Fibroblast of skin of abdomen (primary cell): ENCODE measurements at places on chromosomes 6 and 20.
A peak's percentile ranks its signal among the peaks of the same experiment; 100 is the strongest.

DNA sequence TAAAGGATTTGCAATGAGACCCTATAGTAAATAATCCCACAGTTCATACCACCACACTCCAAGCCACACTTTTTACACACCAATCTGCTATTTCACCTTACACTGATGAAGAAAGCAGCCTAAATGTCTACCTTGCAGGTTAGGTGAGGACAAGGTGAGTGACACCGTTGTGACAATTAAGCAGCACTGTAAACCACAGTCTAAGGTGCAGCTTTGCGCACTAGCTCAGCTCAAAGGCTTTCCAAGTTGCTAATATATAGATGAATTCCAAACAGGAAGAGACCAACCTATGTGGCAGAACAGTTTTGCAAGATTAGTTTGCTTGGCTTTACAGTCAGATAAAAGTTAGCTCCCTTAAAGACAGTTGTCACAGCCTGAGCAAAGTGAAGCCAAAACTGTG is 429.5 kb upstream of the MARCKS start:
- DNase-seq, result no peak

- no peak for DNase-seq
Observed at GRCh38 chr6:152063170-152063921, 255.9 kb downstream of the ESR1 start.

DNA sequence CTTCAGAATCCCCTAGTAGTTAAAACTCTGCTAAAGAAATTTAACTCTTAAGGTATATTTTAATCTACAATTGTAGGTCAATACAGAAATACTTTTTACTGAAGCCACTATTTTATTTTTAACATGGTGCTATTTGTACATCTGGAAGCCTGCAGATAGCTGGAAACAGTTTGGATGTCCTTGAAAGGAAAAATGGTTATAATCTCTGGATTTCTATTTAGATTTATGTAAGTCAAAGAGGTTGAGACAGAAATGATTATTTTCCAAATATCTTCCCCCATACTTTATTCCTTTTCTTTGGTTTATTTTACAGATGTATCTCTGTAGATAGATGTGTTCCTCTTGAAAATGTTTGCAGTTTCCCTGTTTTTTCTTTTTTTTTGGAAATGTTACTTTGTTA is 1002.2 kb downstream of the KIF16B start:
- no peak for DNase-seq

- peak; percentile 93 for DNase-seq
Observed at GRCh38 chr6:140485740-140486449, 1111.4 kb upstream of the CITED2 start.

DNA sequence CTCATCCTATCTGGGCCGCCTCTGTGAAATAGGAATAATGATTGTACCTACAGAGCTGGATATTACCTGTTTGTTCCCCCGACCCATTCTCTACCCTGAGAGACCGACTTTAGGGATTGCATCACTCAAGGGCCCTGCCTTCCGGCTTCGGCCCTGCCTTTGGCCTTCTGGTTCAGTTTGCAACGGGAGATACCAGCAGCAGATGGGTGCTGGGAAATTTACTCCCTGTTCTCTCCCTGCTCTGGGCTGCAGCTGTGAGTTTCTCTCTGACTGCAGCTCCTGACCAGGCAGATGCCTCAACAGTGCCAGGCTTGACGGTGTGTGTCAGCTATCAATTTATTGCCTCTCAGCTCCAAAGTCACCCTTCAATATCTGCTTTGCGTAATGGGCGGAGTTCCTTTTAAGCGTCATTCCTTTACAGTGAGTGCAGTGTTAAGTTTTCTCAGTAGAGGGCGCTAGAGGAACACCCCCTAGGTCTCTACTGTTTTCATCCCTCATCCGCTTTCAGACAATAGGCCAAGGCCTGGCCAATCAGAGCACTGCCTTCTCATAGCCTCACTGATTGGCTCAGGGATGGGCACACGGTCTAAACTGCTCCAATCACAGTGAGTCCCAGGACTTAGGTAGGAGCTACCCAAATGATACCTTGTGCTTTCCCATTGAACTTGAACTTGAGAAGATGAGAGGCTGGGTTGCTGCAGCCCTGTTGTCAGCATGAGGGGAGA is 30.0 kb downstream of the KCNG1 start:
- peak; percentile 77 for DNase-seq

DNA sequence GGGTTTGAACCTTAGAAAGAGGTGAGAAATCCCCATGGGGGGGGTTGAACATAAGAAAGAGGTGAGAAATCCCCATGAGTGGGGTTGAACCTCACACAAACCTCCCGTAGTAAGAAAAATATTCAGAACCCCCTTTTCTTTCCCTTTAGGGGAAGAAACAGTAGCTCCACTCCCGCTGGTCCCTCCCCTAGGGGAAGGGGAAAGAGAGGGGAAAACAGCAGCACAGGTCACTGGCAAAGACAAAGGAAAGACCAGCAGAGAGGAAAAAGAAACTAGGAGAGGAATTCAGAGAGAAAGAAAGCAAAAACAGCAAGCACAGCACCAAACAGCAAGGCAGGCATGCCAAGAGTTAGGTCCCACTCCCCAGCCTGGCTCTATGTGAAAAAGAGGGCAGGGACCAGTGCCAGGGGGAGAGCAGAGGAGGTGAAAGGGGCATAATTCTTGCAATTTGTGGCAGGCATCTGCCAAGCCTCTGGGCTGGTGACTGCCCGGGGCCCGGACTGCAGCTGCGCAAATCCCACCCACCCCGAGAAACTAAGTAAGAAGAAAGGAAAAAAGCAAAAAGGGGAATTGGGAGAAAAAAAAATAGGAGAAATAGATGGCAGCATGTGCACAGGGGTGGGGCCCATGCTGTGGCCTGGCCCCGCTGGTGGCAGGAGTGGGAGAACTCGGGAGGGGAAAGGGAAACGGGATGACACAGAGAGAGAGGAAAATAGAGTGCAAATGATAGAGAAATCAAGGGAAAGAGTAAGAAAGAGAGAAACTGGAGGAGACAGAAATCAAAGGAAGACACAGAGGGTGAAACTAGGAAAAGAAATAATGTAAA is 15.1 kb upstream of the GOPC start:
- DNase-seq, result no peak

- peak; percentile 77 for DNase-seq
Observed at GRCh38 chr6:72287801-72288200, 334.1 kb upstream of the KCNQ5 start.

DNA sequence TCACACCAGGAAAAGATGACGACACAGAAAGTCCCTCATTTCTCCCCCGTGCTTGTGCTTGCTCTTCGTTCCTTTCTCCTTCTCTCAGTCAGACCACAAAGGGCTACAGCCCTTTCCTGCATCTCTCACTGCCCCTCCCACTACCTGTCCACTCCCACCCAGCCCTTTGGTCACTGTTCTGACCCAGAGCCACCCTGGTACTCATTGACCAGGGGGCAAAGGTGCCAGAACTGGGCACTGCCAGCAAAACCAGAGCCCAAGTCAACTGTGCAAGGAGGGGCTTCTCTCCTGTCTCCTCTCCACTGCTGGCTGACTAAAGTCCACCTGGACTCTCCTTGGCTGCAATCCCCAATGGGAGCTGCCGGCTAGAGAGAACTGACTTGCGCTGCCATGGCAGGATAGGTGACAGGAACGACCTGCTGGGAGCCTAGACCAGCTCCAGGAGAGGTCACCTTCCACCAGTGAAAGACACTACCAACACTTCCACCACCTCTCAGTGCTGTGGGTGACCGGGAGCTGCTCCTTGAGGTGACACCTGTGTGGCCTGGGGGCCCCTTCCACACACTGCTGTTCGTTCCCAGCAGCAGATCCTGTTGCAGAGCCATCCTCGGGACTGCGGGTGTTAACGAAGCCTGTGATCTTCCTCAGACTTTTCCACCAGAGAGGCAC is 32.8 kb downstream of the KCNK17 start:
- no peak for DNase-seq

GRCh38 chr6:44538807-44539201 is 151.3 kb downstream of the CDC5L start:
- no peak for DNase-seq
